ENCODE measurements at places on chromosomes 13 and 19. TPM values are rescaled to one million over a fixed set of nuclear protein-coding genes. Genes with fewer than 3 reads are reported as not detected.

The LMTK3 gene
- total RNA-seq: 3.8 TPM

The ANKRD27 gene
- total RNA-seq: 44.8 TPM

The TEKTIP1 gene
- 0.67 TPM for total RNA-seq

The SLC15A1 gene
- not detected for total RNA-seq

The TRPC4 gene
- total RNA-seq: not detected

The NDUFB7 gene
- total RNA-seq: 129 TPM

The GPR108 gene
- total RNA-seq: 63.2 TPM

The NTF4 gene
- total RNA-seq: not detected

The YIPF2 gene
- 28.4 TPM for total RNA-seq

The ZNF816 gene
- total RNA-seq: 9.0 TPM

The SIGLEC8 gene
- total RNA-seq: not detected

The LSR gene
- 25.3 TPM for total RNA-seq

The PPM1N gene
- 3.0 TPM for total RNA-seq

The UNC13A gene
- total RNA-seq: 0.02 TPM

The FUT1 gene
- 0.06 TPM for total RNA-seq

The ZNF324B gene
- total RNA-seq: 12.4 TPM

The BEST2 gene
- total RNA-seq: not detected

The ZNF320 gene
- total RNA-seq: 13.3 TPM

The CFAP97D2 gene
- not detected for total RNA-seq

The RAB8A gene
- 226 TPM for total RNA-seq

The VSIG10L gene
- 3.3 TPM for total RNA-seq

The RGL3 gene
- total RNA-seq: not detected

The C1QTNF9 gene
- not detected for total RNA-seq

The FOXO1 gene
- total RNA-seq: 28.1 TPM

The ZNF524 gene
- 13.2 TPM for total RNA-seq

The CEACAM7 gene
- total RNA-seq: not detected

The FAM83E gene
- 5.7 TPM for total RNA-seq

The CIC gene
- 49.5 TPM for total RNA-seq

The TUBA3C gene
- total RNA-seq: not detected

The ERICH4 gene
- not detected for total RNA-seq

The KLF5 gene
- 1.8 TPM for total RNA-seq

The CRLF1 gene
- total RNA-seq: not detected

The ZNF665 gene
- 3.5 TPM for total RNA-seq

The LAIR1 gene
- total RNA-seq: 7.4 TPM

The COMMD6 gene
- 102 TPM for total RNA-seq

The KLHL1 gene
- total RNA-seq: not detected

The ERFL gene
- 1.3 TPM for total RNA-seq

The ZNF837 gene
- 1.9 TPM for total RNA-seq

The FFAR2 gene
- not detected for total RNA-seq

The IGLON5 gene
- 0.21 TPM for total RNA-seq

The NTN5 gene
- 0.19 TPM for total RNA-seq

The STOML3 gene
- not detected for total RNA-seq

The ZNF793 gene
- 3.4 TPM for total RNA-seq

The KLK15 gene
- not detected for total RNA-seq

The RNF225 gene
- total RNA-seq: 0.80 TPM

The B3GNT3 gene
- not detected for total RNA-seq

The ZNF253 gene
- total RNA-seq: 11.9 TPM

The GGN gene
- total RNA-seq: 0.11 TPM

The DZIP1 gene
- total RNA-seq: 0.13 TPM

The MCEMP1 gene
- total RNA-seq: not detected

The GPR12 gene
- total RNA-seq: not detected

The SLAIN1 gene
- total RNA-seq: 30.2 TPM

The ACTN4 gene
- total RNA-seq: 292 TPM

The ZNF8 gene
- 4.5 TPM for total RNA-seq

The HSH2D gene
- total RNA-seq: 13.6 TPM

The EMC10 gene
- total RNA-seq: 65.0 TPM

The LGALS7B gene
- not detected for total RNA-seq
